ENCODE measurements at places on chromosomes 2 and 18. TPM values are rescaled to one million over a fixed set of nuclear protein-coding genes. Genes with fewer than 3 reads are reported as not detected.

Gene CDH2
- not detected for total RNA-seq

Gene UGT1A3
- not detected for total RNA-seq

Gene MRO
- total RNA-seq = 0.18 TPM

Gene SLC23A3
- 2.6 TPM for total RNA-seq

Gene KLHL14
- total RNA-seq = not detected

Gene MAP4K3
- total RNA-seq = 7.0 TPM

Gene MFSD2B
- 0.24 TPM for total RNA-seq

Gene MTLN
- 112 TPM for total RNA-seq

Gene PCARE
- not detected for total RNA-seq

Gene C2orf80
- not detected for total RNA-seq

Gene MGAT4A
- 65.2 TPM for total RNA-seq

Gene FAM237A
- total RNA-seq = not detected

Gene ANKRD23
- total RNA-seq = 3.9 TPM

Gene NMUR1
- total RNA-seq = 0.18 TPM

Gene REG3G
- not detected for total RNA-seq

Gene ADAM17
- 17.9 TPM for total RNA-seq

Gene LYPD6
- total RNA-seq = not detected

Gene INHA
- total RNA-seq = not detected

Gene NTSR2
- total RNA-seq = not detected

Gene C2orf15
- 0.86 TPM for total RNA-seq

Gene GREB1
- 0.55 TPM for total RNA-seq

Gene ST8SIA5
- not detected for total RNA-seq

Gene SCYGR4
- total RNA-seq = not detected

Gene HDHD2
- 25.6 TPM for total RNA-seq

Gene RBKS
- total RNA-seq = 2.9 TPM

Gene BIN1
- 87.3 TPM for total RNA-seq

Measured in CD8-positive, alpha-beta memory T cell (primary cell).